GM20000 (cell line): ENCODE measurements at places on chromosomes 7 and 10.

- DNase-seq: no peak
Observed at GRCh38 chr7:16587790-16588189, 57.8 kb downstream of the ANKMY2 start.

- DNase-seq: no peak
Observed at GRCh38 chr7:21071561-21072501, 285.1 kb upstream of the SP8 start.

- no peak for DNase-seq
Observed at GRCh38 chr7:29113384-29114102, 32.8 kb downstream of the CPVL start.

GRCh38 chr10:88586462-88586861 lies at the start of gene LIPJ:
Gene LIPJ (plus strand): TSS chr10:88586762. CDS start chr10:88590688, 3,926 bp downstream.
- no peak for DNase-seq

DNA sequence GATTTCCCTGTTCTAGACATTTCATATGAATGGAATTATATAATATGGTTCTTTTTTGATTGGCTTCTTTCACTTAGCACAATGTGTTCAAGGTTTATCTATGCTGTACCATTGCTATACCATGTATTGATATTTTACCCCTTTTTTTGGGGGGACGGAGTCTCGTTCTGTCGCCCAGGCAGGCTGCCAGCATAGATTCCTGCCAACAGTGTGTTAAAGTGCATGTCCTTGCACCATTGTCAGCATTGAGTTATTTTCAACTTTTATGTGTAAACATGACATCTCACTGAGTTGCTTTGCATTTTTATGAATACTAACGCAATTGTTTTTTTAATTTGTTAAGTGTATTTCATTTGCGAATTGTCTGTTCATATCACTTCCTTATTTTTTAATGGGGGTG lies 4.9 kb downstream of the ABCC2 start:
- DNase-seq: no peak

GRCh38 chr10:79948976-79949722 lies at the start of gene SFTPD:
Gene SFTPD (minus strand): TSS chr10:79949105. CDS start chr10:79946659, 2,446 bp downstream.
- no peak for DNase-seq

GRCh38 chr7:83439026-83439425 lies 209.9 kb downstream of the SEMA3E start:
- DNase-seq: no peak

- DNase-seq: no peak
Observed at GRCh38 chr7:18509481-18509880, 13.9 kb downstream of the HDAC9 start.

GRCh38 chr10:86899670-86900276 lies 57.6 kb downstream of the MMRN2 start:
- DNase-seq: peak; percentile 48
